ENCODE measurements at places on chromosomes 3 and 15.

GRCh38 chr15:70120958-70121623 is 23.4 kb upstream of the TLE3 start:
- DNase-seq: no peak

DNA sequence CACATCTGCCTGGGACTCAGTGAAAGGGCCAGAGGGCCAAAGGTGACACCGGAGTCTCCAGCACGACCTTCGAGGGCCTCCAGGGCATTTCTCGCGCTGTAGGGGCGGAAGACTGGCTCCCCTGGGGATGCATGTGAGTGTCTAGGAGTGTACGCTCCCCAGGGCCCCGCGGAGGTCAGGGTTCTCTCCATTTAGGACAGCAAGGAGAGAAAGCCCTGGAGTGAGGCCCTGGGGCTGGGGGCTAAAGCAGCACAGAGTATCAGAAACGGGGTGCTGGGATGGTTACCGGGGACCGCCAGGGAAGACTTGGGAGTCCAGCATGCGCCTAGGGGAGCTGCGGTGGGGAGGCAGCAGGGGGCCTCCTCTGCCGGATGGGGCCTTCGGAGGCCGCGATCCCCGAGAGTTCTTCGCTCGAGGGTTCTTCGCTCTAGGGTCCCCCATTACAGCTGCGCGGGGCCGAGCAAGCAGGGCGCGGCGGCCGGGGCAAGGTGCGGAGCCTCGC is 595 bp upstream of the APBA2 start:
- no peak for DNase-seq

DNA sequence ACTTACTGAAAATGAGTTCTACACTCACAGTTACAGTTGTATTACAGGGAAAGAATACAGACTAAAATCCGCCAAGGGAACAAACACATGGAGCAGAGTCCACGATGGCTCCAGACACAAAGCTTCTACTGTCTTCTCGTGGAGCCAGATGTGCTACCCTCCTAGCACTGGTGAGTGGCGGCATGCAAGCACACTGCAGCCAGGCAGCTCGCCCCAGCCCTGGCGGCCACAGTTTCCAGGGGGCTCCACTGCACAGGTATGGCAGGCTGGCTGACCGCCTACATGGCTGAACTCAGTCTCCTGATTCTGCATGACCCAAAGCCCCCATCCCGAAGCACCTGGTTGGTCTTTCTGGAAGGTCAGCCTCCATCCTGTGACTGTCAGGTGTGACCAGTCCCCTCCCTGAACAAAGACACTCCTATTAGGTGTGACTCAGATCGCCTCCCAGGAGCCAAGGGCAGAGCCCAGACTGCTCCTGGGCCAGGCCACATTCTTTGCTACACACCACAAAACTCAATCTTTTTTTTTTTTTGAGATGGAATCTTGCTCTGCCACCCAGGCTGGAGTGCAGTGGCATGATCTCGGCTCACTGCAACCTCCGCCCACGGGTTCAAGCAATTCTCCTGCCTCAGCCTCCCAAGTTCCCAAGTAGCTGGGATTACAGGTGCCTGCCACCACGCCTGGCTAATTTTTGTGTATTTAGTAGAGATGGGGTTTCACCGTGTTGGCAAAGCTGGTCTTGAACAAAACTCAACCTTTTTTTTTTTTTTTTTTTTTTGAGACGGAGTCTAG is 51.5 kb downstream of the CFAP92 start:
- DNase-seq: no peak

DNA sequence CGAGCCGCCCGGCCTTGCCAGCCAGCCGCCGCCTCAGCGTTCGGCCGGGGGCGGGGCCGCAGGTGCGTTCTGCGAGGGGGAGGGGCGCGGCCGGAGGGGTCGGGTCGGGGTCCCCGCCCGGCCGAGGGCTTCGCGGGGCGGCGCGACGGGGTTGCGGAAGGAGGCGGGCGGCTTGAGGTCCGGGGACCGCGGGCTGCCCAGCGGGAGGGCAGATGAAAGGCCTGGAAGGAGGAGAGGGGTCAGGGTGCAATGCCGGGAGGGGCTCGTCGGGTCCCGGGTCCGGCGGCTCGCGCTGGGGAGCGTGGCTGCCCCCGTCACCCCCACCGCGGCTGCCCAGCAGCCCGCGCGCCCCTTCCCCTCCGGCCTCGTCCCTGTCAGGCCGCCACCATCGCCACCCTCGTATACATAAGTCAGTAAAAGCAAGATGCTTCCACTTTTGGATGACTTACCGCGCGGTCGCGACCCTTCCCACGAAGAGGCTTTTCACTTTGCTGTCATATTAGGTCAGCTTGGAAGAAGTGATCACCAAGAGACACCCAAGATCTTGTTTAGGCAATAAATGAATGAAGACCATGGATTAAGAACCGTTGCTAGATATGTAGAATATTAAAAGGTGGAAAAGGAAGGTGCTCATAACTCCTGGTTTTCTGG is 620 bp upstream of the ANP32A start:
- no peak for DNase-seq
